ENCODE measurements at places on chromosomes 3 and 15. TPM values are rescaled to one million over a fixed set of nuclear protein-coding genes. Genes with fewer than 3 reads are reported as not detected.

Gene CLDN11
- 668 TPM for total RNA-seq

Gene POTEB2
- not detected for total RNA-seq

Gene ST3GAL6
- total RNA-seq = 7.1 TPM

Gene CCDC54
- total RNA-seq = not detected

Gene NANOGP8
- total RNA-seq = 2.9 TPM

Gene ADAMTS7
- total RNA-seq = 1.6 TPM

Gene ASB14
- not detected for total RNA-seq

Gene AHSG
- not detected for total RNA-seq

Gene PTH1R
- total RNA-seq = 10.8 TPM

Gene SLC24A5
- not detected for total RNA-seq

Gene POLG
- 54.3 TPM for total RNA-seq

Gene TIGIT
- 0.40 TPM for total RNA-seq

Gene RAB6B
- 4.5 TPM for total RNA-seq

Gene ATP10A
- total RNA-seq = 14.3 TPM

Gene PP2D1
- 0.97 TPM for total RNA-seq

Gene MNS1
- total RNA-seq = 1.5 TPM

Gene KLHL40
- total RNA-seq = 2.9 TPM

Gene APOD
- total RNA-seq = 52.4 TPM

Gene CIAO2A
- 133 TPM for total RNA-seq

Gene GOLGA6L4
- total RNA-seq = 10.0 TPM

Gene PLSCR2
- total RNA-seq = not detected

Gene SIDT1
- total RNA-seq = 31.2 TPM

Gene BFSP2
- total RNA-seq = not detected

Gene CYP11A1
- 0.87 TPM for total RNA-seq

Gene MESP2
- total RNA-seq = not detected

Gene B3GNT5
- total RNA-seq = 5.9 TPM

Gene TMA7
- total RNA-seq = 446 TPM

Gene TIMP4
- 5.6 TPM for total RNA-seq

Gene CHDH
- total RNA-seq = 43.9 TPM
